Left ventricle myocardium inferior (tissue), 1 donor: ENCODE measurements at places on chromosomes 7 and 10.

- no peak for DNase-seq
Observed at GRCh38 chr7:96200740-96201139, 121.2 kb downstream of the SLC25A13 start.

DNA sequence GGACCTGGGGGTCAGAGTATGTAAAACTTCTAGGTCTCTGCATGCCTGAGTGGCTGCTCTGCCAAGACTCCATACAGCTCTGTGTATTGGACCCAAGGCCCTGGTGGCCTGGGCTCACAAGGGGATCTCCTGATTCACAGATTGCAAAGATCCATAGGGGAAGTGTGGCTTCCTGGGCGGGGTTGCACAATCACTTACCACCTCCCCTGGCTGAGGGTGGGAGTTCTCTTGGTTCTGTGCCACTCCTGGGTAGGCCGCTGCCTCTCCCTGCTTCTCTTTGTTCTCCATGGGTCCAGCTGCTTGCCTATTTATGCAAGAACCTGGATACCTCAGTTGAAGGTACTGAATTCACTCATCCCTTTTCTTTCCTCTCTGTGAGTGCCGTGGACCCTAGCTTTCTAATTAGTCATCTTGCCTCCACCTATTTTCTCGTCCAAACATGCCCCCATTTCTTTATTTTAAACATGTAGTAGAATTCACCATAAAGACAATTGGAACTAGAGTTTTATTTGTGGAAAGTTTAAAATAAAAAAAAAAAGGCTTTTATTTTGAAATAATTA is 18.5 kb upstream of the AGR3 start:
- no peak for DNase-seq

GRCh38 chr10:119616882-119617570 is 20.3 kb upstream of the TIAL1 start:
- peak; percentile 26 for DNase-seq

DNA sequence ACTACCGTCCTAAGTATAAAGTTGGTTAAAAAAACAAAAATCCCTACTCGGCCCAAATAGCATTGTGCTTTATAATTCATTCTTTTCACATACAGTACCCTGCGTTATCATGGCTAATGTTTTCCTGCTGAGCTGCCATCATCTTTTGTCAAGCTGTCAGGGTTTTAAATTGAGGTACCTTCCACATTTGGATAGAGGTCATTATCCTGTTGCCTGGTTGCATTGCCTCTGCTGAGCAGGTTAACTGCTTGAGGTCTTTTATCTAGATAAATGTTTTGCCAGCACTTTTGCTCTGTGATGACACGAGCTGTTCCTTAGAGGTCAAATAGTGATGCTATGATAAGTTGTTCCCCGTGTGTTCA is 94.4 kb upstream of the FZD1 start:
- no peak for DNase-seq

- no peak for DNase-seq
Observed at GRCh38 chr10:34168439-34168838, 646.7 kb downstream of the PARD3 start.

- no peak for DNase-seq
Observed at GRCh38 chr7:106614751-106615150, 46.2 kb downstream of the CCDC71L start.

- no peak for DNase-seq
Observed at GRCh38 chr7:107078517-107078966, 34.0 kb downstream of the PRKAR2B start.

DNA sequence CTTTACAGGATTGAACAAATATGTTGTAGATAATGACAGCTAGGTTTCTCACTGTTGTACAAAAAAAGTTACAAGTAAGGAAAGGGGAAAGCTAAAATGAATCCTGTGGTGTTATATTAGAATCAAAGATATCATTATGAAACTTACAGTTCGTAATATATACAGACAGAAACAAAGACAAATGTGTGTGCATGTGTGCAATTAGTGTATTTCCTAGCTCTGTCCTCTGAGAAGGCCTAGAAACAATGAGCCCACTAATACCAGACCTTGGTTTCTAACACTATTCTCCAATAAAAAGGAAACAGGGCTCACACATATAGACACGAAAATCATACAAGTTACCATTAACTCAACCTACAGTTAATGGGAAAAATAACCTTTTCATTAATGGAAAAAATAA is 8.0 kb downstream of the KDM7A start:
- DNase-seq: no peak

DNA sequence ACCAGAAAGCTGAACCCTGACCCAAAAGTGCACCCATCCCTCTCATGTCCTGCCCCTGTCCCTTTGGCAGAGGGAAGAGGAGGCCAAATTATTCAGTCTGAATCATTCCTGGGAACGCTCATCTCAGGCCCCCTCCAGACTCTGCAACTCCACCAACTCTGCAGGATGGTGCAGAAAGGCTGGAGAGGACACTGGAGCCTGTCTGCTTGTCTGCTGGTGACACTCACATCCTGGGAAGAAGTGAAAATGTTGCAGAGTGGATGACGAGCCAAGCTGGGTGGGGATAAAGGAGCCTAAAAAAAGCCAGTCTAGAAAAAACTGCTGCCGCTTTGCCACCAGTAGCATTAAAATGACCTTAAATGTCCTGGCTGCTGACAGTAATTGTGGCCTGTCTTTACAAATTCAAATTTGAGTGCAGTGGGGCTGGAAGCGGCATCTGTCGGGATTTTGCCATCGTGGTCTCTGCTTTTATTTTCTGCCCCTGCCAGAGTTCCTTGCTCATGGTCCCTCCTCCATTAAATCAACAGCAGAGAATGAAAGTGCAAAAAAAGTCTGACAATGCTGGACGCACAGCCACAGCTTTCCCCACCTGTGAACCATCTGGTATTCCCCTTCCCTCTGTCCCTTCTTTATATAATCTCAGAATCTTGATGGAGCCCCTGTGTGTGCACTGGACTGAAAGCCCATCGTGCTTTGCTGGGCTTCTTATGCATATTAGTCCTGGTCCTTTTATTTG is 63.9 kb downstream of the STK17A start:
- DNase-seq: no peak

DNA sequence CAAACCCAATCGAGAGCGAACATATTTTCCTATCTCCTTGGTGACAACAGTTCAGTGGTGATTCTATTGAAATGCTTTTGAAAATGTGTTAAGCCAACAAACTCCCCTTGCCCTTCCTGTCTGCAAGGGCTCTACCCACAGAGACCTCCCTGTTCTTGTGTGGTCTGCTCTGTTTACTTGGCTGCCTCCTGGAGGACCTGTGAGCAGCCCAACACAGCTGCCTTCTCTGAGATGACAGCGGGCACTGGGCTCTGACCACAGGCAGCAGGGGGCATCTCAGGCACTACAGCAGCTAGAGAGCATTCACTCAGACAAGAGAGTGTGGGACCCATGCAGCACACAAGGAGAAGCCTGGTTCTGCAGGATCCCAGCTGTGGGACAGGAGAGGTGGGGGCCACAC is 416.4 kb downstream of the TCERG1L start:
- no peak for DNase-seq

- DNase-seq: no peak
Observed at GRCh38 chr10:72375585-72375984, 20.9 kb upstream of the DNAJB12 start.

GRCh38 chr7:127393368-127394058 is 1.0 kb upstream of the ZNF800 start:
- DNase-seq: no peak

DNA sequence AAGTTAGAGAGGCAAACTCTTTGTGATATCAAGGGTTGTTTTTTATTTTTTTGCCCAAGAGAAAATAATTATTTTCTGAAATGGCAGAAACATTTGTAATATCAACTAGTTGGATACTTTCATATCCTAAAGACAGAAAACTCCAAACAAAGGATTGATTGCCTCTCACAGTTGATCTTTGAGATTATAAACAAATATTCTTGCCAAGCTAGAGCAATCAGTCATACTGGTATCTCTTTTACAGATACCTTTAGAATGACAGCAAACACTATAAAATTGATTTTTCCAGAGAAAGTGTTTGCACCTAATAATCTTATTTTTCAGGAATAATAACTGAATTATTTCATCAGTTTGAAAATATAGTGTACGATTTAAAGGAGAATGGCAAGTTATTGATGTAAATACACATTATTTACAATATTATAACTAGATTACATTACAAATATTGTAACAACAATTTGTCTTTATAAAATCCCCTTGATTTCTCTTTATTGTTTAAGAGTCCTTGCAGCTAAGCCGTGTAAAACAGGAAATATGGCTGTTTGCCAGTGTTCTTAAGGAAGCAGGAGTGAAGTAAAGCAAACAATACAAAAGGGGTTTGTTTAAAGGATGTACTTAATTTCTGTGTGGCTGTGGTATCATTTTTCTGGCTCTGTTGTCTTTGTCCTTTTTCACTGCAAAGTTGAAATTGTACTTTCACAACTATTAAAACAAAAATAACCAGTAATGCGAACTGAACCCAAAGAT is 58.4 kb downstream of the MAPK8 start:
- no peak for DNase-seq

- DNase-seq: no peak
Observed at GRCh38 chr10:32964270-32964669, 6.2 kb upstream of the ITGB1 start.

DNA sequence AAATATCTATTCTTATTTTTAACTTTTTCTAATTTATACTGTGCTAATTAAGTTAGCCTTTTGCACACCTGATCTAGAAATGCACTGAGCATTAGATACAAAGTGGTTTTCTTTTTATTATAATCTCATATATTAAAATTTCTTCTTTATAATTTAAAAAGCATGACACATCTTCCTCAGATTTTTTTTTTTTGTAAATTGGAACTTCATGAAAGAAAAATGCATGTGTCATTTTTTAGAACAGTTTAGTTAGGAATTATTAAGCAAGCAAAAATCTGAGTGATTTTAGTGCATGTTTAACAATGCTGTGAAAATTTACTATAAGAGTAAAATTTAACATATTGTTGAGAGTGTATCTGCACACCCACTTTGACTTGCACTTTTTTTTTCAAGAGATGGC is 367.9 kb downstream of the TFEC start:
- DNase-seq: no peak

DNA sequence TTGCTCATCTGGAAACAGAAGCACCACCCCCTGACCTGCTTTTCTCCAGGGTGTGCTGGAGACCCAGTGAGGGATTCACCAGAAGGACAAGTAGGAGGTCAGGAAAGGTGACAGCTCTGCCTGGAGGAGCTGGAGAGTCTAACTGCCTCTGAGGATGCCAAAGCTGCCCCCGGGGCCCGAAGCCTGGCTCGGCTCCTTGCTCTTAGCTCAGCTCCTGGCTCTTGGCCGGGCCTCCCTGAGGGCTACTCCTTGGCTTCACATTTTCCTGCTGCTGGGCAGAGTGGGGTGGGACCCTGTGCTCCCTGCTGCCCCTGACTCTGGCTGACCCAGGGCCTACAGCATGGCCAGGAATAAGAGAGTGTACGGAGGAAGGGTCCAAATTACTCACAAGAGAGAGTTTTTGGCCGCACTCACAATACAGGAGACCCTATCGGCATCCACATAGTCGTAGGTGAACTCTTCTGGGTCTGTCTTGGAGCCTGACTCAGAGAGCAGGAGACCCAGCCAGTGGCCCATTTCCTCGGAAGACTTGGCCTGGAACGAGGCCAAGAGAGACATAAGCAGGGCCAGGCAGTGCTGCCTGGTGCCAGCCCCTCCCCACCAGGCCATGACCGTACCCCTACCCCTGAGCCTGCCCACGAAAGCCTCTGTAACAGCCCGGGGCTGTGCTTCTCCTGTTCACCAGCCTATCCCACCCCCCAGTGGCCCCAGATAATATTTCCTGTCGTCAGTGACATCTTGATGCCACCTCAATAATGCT is 63.1 kb downstream of the VWA2 start:
- DNase-seq: no peak

GRCh38 chr10:98249134-98249533 is 18.9 kb downstream of the LOXL4 start:
- no peak for DNase-seq

GRCh38 chr7:151844071-151844824 is 32.7 kb downstream of the PRKAG2 start:
- DNase-seq: peak; percentile 6

- no peak for DNase-seq
Observed at GRCh38 chr10:113843972-113844485, 9.9 kb downstream of the DCLRE1A start.

GRCh38 chr7:105003275-105003674 is 10.7 kb upstream of the KMT2E start:
- no peak for DNase-seq

- no peak for DNase-seq
Observed at GRCh38 chr10:80581469-80581835, 43.8 kb downstream of the SH2D4B start.

GRCh38 chr10:102016416-102016815 is 39.6 kb downstream of the ARMH3 start:
- no peak for DNase-seq

DNA sequence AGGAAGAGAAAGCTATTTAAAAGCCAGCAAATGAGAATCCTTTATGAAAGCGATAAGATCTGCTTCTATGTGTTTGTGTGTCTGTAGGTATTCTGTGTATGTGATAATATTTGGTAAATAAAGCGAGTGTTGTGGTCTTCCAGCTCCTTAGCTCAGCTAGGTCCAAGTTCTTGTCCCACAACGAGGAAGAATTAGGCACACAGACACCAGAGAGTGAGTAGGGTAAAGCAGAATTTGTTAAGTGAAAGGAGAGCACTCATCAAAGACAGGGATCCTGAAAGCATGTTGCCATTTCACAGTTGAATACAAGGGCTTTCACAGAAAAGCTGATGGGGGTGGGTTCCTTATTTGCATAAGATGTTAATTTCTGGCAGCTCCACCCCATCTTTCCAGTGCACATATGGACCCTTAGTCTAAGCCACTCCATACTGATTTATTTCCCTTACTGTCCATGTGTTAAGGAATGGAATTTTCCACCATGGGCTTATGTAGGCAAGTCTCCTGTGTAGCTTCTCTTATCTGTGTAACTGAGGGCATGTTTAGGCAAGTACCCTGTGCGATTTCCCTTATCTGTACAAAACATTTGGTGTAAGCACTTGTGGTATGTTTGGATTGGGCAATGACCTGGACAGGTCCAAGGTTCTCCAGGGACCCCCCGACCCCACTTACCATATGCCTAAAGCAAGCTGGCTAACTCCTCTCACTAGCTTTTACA is 165.9 kb upstream of the VIPR2 start:
- DNase-seq: no peak

DNA sequence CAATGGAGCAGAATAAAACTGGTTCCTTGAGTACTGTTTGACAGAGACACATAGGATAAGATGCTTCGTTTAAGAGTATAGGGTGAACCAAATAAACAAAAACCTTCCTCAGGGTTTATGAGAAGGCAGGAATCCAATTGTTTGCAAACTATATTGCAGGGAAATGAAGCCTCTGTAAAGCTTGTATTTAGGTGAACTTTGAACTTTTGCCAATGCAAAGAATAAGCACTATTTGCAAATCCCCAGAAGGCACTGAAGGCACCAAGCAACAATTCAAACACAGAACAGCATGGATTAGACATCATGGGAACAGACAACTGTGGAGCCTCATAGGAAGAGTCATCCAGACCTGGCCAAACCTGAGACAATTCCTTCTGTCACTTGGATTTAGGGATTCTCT is 47.1 kb upstream of the WASL start:
- DNase-seq: no peak

- peak; percentile 65 for DNase-seq
Observed at GRCh38 chr7:155490697-155491628, 33.0 kb downstream of the EN2 start.

GRCh38 chr10:23147035-23147434 is 45.1 kb upstream of the PTF1A start:
- DNase-seq: no peak

- DNase-seq: peak; percentile 63
Observed at GRCh38 chr7:101945034-101945758, 127.8 kb downstream of the CUX1 start.

- DNase-seq: no peak
Observed at GRCh38 chr7:143431109-143431508, 12.1 kb upstream of the TAS2R60 start.
